ENCODE measurements at places on chromosomes 2 and 18.

- DNase-seq: no peak
These were observed 103.3 kb downstream of the MDH1 start for GRCh38 chr2:63692002-63692606.

GRCh38 chr2:219400562-219400961 lies 12.8 kb upstream of the DNPEP start:
- no peak for DNase-seq

DNA sequence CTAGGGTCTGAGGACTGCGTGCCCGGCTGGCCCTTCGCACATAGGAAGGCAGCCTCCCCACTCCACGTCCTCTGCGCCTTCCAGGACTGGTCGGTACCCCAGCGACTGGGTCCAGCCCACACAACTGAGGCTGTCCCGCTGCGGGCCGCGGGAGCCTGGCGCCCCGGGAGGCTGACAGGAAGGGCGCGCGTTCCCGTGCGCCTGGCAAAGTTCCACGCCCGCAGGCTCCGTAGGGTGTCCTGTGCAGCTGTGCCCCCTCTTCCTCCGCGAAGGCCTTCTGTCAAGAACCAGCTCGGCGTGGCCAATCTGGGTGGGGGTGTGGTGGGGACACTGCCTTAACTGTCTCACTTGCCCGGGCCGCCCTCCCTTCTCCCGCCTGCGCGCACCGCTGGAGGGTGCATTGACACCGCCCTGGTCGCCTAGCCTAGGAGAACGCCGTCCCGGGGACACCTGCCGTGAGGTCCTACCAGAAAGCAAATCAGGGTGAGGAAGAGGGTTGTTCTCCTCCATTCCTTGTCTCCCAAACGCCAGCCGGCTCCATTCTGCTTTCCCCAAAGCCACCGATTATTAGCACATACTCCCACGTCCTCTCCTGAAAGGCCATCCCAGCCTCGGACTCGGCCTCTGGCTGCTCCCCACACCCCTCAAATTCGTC lies 618 bp upstream of the LYPD1 start:
- no peak for DNase-seq

- no peak for DNase-seq
These were observed 24.9 kb upstream of the RPIA start for GRCh38 chr2:88666576-88666975.

DNA sequence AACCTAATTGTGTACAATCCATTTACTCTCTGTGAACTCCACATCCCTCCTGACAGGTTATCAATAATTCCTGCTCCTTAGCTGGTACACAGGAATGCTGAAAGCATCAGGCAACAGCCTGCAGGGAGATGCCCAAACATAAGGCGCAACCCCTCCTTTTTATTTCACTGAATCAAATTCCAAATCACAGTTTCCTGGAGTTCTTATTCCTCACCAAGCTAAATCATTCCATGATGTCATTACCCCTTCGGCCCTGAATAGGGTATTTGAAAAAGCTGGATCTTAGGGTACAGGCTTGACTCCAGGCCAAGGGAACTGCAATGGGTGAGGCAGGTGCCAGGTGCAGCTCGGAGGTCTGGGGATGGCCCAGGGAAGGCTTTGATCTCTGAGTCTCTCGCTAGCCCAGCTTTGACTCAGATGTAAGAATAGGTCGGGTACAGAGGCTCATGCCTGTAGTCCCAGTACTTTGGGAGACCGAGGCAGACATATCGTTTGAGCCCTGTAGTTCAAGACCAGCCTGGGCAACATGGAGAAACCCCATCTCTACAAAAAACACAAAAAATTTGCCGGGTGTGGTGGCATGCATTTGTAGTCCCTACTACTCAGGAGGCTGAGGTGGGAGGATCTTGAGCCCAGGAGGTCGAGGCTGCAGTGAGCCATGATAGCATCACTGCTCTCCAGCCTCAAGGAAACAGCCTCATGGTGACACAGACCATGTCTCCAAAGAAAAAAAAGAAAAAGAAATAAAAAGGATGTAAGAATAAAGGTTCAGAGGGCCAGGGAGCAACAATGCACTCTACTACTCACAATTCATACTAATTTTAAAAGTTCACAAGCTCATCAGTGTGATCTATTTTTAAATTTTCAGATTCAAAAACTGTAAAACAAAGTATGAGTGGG lies 6.8 kb downstream of the FHL2 start:
- DNase-seq: no peak

DNA sequence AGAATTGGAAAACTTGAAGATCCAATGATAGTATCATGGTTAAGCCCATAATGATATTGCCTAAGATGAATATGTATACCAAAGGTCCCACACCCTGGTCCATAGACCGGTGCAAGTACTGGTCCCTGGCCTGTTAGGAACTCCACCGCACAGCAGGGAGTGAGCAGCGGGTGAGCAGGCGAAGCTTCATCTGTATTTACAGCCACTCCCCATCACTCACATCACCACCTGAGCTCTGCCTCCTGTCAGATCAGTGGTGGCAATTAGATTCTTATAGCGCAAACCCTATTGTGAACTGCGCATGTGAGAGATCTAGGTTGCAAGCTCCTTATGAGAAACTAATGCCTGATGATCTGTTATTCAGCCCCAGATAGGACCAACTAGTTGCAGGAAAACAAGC lies 402.4 kb downstream of the EPHA4 start:
- DNase-seq: no peak

DNA sequence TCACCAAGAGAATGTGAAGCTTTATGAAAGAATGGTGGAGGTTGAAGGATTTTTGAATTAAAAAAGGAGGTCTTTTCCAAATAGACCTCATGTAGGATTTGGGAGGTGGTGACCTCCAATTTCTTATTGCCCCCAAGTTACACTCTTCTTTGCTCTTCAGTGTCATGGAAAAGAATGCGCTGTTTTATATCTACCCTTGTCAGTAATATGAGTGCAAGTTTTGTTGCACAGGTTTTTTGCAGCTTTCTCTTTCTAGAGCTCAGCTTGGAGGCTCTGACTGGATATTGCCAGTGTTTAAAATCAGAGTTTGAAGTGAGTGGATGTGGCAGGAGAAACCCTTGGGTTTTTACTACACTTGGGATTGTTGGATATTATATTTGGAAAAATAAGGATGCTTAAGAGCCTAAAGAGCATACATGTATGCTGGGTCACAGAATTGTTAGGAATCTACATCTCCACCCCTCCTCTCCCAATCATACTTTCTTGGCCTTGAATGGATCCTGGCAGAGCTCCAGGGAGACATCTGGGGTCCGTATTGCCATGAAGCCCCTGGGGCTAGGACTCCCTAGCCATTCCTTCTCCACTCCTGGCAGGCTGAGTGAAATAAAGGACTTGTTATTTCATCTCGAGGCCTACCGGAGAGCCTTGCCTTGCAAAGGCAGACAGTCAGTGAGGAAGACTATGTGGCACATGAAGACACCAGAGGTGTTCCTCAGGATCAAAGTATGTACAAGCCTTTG lies 43.8 kb downstream of the APOB start:
- DNase-seq: no peak

DNA sequence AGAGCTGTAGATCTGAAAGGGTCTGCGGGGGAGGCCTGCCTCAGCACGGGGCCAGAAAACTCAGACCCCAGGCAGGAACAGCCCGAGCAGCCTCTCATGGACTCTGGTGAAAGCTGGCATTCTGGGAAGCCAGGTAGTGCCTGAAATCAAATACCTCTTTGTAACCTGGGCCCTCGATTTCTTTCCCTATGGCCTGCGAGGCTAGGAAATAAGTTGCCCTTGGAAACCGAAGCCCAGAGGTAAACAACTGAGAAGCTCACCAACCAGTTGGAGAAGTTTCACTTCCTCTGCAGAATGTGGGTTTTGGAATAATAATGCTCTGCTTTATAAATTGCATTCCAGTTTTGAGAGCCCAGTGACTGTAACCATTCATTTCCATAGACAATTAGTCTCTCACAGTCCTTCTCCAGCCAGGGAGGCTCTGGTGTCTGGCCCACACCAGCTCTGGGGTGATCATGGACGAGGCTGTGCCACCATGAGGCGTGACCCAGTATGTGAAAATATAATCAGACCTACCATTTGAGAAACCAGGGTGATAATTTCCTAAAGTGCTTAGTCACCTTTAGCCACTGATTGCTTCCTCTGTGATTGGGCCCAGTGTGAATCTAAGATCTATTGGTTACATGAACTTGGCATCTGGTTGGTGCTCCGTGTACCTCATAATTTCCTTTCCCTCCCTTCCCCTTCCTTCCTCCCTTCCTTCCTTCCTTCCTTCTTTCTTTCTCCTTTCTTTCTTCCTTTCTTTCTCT lies 133.1 kb upstream of the PELI1 start:
- DNase-seq: no peak

DNA sequence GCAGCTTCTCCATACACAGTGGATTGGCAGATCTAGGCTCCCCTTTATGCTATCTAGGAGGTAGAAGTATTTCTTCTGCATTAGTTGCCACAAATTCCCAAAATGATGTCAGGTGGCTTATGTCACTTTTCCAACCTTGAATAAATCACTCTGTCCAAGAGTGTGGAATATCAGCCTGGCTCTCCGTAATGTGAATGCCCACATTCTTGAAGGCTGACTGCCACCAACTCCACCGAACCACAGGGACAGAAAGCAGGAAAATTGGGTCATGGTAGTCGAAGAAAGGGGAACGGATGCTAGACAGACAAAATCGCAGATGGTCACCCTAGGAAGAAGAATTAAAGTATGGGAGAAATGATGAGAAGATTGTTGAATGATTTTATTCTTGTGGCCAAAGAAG lies 624.9 kb upstream of the CDH2 start:
- no peak for DNase-seq

DNA sequence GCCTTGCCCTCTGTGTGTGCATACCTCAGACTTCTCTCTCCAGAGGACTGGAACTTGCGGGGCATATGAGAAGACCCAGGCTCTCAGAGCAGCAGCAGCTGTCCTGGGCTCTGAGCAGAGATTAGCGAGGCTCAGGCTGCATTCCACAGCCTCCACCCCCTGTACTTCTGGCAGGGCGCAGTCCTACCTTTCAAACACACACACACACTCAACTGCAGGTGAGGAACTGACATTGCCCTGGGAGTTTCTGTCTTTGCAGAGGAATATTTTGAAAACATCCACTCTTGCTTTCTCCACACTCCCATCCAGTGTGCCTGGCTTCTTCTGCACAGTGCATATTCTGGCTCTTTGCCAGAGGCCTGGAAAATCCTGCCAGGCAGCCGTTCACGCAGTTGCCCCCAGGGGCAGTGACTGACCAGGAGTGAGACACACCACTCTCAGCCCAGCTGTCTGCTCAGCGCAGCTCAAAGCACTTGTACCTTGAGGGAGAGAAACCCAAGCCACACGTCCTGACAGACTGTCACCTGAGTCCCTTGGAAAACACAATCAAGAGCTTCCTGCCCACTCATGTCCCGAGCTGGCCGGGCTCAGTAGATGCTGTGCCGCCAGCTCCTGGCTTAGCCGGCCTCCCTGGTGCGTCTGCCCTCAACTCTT lies 460.8 kb downstream of the RNF144A start:
- DNase-seq: no peak

DNA sequence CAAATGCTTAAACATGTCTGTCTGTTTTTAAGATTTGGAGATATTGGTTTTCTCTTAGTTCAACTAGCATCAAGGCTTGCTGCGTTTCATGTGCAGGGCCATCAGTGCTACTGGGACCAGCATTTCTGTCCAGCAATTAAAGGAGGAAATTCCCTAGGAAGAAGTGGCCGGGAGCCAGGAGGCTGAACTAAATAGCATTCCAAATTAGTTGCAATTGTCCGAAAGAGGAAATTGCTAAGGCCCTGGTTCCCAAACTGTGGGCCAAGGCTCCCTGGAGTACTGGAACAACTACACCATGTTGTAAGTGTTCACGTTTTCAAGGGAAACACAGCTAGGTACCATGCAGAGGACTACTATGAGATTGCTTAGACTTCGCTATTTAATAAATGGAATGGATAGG lies 257.9 kb downstream of the PTPRM start:
- no peak for DNase-seq

DNA sequence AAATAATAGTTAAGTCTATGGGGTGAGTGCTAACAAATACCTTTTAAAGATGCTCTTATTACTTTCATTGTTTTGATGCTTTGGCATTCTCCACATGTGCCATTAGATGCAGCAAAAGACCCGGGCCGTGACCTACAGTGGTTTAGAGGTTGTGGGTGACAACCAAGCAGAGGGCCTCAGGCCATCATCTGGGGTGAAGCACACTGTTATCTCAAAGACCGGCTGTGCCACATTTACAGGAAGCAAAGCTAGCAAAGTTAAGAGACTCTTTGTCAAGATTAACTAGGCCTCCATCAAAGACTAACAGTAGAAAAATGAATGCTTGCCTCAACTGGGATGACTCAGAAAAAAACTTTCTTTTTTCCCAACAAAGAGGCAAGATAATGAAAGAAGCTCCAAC lies 695.3 kb downstream of the SATB2 start:
- no peak for DNase-seq

- DNase-seq: no peak
These were observed 80.4 kb upstream of the RNU4ATAC start for GRCh38 chr2:121450301-121450700.

- DNase-seq: no peak
These were observed 517.8 kb upstream of the DSEL start for GRCh38 chr18:68034296-68034695.

DNA sequence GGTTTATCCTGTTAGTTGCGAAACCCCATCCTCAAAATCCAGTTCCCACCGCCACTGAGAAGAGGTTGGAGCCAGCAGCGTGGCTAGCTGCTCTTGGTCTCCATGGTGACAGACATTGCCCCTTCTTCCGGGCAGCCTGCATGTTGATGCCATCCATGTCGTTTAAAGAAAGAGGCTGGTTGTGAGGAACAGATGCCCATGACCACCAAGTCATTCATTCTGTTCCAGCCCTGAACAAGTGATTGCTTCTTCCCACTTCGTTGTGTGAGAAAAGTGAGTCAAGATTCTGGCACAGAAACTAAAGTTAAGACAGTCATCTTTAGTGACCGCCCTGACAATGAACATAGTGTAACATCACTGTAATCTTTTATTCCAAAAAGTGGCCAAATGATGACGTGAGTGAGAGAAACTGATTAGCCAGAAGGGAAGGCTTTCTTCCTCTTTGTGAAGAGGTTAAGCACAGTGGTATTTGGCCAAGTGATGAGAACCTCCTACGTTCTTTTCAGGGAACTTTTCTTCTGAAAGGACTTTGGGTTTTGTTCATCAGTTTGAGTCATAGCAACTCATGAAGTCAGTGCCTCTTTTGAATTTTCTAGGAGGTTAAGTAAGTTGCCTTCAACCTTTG lies 272.5 kb downstream of the GALR1 start:
- no peak for DNase-seq

GRCh38 chr2:120605231-120605935 lies 130.3 kb upstream of the GLI2 start:
- DNase-seq: no peak

DNA sequence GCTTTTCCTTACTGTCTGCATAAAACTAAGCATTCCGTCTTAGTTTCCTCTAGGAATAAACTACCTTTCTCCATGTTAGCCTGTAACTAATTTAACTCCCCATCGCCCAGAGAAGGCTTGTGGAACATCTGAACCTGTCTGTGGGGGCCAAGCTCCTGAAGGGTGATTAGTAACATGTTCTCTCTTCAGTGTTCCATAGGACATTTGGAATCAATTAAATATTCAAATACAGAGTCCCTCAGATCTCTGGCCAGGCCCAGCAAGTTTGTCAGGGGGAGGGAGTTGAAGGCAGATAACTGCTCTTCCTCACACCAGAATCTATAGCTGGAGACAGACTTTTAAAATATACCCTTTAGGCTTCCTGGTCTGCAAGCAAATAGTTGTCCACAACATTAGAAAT lies 8.8 kb downstream of the RDH14 start:
- DNase-seq: no peak

- DNase-seq: no peak
These were observed 232.8 kb upstream of the ATP5MC3 start for GRCh38 chr2:175414191-175414881.

- no peak for DNase-seq
These were observed 257.3 kb downstream of the ATAD2B start for GRCh38 chr2:23669413-23670244.

Measured in stimulated activated CD4-positive, alpha-beta T cell treated with anti-CD3 and anti-CD28 coated beads, Interleukin-12 subunit alpha, Interleukin-12 subunit beta, amount 100 ng/mL, for 48 hours (primary cell).